ENCODE measurements at places on chromosomes 1 and 21.

DNA sequence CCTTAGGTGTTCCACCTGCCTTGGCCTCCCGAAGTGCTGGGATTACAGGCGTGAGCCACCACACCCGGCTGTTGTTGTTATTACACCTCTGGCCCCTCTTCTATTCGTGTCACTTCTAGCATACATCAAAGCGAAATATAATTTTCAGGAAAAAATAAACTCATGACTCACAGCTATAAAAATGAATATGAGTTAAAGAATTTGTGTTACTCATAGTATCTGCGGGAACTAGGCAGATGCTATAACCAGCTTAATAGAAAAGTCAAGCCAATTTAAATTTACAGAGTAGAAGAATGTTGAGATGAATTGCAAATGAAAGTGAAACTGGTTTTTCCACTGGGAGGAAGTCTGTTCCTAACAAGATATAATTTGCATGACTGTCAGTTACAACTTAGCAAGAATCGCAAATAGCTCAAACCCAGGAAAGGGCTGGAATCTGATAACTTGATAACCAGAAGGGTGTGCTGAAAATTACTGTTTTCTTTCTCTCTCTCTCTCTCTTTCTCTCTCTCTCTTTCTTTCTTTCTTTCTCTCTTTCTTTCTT, 11.2 kb downstream of the OR2W3 start:
- peak; percentile 32 for DNase-seq

DNA sequence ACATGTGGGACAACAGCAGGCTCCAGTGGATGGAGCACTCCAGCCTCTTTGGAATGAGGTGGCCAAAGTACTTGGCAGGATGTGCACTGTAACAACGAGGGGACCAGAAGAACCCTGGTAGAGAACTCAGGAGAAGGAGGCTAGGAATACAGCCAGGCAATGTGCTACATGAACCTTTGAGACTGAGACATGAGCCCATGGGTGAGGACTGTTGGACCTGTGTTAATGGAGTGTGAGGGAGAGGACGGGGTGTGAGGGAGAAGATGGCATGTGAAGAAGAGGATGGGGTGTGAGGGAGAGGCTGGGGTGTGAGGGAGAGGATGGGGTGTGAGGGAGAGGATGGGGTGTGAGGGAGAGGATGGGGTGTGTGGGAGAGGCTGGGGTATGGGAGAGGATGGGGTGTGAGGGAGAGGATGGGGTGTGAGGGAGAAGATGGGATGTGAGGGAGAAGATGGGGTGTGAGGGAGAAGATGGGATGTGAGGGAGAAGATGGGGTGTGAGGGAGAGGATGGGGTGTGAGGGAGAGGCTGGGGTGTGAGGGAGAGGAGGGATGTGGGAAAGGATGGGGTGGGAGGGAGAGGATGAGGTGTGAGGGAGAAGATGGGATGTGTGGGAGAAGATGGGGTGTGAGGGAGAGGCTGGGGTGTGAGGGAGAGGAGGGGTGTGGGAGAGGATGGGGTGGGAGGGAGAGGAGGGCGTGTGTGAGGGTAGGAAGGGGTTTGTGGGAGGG, 62.3 kb upstream of the ARTN start:
- no peak for DNase-seq

- no peak for DNase-seq
Observed at GRCh38 chr21:44520326-44521300, 19.4 kb downstream of the KRTAP10-1 start.

DNA sequence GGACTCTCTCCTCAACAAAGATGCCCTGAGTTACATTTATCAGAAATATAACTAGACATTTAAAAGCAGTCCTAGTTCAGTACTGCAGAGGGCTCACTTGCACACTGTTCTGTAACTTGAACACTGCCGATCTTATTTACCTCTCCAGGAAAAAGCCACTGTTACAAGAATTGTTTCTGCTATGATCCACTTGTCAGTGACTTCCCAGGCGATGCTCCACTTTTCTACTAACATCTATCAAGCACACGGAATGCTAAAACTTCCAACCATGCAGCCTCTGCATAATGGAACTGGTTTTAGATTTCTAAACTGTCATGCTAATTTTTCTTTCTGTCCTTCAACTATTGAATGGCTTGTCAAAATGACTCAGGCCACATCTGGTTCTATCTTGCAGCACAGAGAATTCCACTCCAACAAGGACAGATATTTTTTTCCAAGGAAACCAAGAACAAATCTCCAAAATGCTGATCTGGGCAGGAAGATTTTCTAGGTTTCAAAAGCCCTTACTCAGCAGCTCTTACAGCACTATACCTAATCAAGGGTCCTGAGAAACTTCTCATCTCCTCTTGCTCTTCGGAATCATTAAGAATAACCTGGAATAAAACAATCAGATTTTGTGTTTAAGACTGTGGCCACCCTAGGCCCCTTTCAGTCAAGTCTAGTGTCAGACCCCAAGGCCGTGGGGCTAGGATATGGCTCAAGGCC, 9.9 kb downstream of the SEC16B start:
- DNase-seq: no peak

GRCh38 chr21:34343838-34344381, 19.9 kb upstream of the KCNE2 start:
- DNase-seq: no peak

GRCh38 chr1:234961456-234962339, 166.9 kb downstream of the TOMM20 start:
- no peak for DNase-seq

DNA sequence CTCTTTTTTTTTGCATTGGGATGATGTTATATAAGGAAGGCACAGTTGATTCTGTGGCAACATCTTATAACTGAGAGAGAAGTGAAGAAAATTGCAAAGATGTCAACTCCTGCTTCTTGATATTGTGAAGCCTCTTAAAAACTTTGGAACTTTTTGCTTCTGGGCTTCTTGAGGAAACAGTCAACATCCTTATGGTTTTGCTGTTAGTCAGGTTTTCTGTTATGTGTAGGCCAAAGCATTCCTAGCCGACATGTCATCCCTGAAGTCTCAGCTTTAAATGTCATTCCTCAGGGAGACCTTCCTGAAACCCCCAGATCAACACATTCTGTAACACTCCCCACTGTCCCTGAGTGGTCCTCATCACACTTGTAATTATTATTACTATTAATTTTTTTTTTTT, 12.6 kb downstream of the FALEC start:
- no peak for DNase-seq

GRCh38 chr1:101088431-101088830, 62.8 kb upstream of the DPH5 start:
- no peak for DNase-seq

DNA sequence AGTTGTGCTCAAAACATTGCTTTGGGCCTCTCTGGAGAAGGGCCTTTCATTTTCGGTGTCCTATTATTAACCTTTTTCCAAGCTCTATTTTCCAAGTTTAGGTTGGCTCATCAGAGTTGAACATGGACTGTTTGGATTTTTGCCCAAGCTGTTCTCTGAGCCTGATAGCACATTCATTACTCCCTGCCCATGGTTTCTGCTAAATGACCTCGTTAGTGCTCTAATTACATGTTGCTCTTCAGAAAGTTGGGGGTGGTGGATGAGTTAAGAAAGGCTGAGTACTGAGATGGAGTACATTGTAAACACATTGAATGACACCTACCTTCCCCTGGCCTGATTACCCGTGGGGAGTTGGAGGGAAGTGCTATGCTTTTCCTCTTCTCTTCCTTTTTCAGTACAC, 38.9 kb downstream of the LMO4 start:
- no peak for DNase-seq

DNA sequence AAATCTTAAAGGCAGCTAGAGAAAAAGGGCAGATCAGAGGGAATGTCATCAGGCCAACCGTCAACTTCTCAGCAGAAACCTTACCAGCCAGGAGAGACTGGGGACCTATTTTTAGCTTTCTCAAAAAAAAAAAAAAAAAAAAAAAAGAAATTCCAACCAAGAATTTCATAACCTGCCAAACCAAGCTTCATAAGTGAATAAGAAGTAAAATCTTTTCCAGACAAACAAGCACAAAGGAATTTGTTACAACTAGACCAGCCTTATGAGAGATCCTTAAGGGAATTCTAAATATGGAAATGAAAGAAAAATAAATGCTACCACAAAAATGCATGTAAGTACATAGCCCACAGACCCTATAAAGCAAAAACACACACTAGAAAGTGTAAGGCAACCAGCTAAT, 267.7 kb downstream of the AKT3 start:
- no peak for DNase-seq

- DNase-seq: no peak
Observed at GRCh38 chr21:28427394-28428022, 565.2 kb downstream of the LTN1 start.

- DNase-seq: no peak
Observed at GRCh38 chr1:40890771-40891170, 28.6 kb upstream of the CITED4 start.

GRCh38 chr1:101044259-101044658, 18.7 kb upstream of the DPH5 start:
- DNase-seq: no peak

DNA sequence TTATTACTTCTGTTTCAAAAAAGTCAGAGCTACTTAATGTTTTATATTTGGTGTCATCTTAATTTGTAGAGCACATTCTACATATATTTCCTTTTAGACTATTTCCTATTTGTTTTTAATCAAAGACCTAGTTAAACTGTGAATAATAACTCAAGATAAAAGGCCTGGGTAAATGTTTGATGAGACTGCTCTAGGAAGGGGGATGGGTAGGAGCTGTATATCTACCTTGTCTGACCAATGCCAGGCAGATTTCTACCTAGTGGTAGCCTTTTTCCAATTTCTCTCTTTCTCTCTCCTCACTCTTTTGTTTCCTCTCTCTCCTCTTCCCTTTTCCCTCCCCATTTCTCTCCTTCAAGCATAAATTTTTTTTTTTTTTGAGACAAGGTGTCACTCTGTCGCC, 31.9 kb upstream of the IVNS1ABP start:
- no peak for DNase-seq

- no peak for DNase-seq
Observed at GRCh38 chr1:30189818-30190500, 533.4 kb downstream of the MATN1 start.

GRCh38 chr1:94093996-94094395, 27.0 kb downstream of the ABCA4 start:
- no peak for DNase-seq

DNA sequence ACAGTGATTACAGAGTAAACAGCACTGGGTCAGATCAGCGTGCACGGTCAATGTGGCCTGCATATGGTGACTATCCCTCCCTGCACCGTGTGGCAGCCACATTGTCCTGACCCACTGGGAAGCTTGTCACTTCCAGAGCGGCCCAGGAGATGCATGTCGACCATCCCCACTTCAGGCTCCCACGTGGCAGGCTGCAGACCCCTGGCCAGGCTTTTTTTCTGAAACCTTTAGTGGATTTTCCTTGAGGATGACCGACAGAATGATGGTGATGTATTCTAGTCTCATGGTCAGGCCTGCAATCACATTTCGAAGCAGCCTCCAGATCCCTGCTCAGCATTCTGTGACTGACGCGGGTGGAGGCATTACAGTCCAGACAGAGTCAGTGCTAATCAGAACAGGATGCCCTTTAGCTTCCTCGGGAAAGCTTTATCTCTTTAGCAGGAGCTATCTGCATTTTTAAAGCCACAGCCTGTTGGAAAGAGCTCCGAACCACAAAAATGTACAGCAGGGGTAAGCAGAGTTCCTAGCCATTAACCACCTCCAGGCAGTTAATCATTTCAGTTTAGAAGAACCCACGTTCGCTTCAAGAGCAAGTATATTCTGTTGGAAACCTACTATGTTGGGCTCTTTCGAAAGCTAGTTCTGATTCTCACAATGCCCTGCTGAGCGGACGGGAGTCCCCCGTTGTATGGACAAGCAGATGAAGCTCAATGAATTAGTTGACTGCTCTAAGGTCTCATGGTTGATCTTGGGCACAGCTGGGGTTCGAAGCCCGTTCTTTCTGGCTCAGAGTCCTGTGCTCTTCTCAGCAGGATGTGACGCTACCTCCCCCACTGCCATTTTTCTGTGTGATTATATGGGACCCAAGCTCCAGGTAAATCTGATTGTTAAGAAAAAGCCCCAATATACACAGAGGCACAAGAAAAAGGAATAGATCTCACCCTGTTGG, 56.5 kb downstream of the IRF2BP2 start:
- DNase-seq: no peak

GRCh38 chr1:56526571-56527174, 52.7 kb downstream of the PLPP3 start:
- DNase-seq: peak; percentile 76

GRCh38 chr21:33902349-33902748, 13.3 kb downstream of the ATP5PO start:
- no peak for DNase-seq

DNA sequence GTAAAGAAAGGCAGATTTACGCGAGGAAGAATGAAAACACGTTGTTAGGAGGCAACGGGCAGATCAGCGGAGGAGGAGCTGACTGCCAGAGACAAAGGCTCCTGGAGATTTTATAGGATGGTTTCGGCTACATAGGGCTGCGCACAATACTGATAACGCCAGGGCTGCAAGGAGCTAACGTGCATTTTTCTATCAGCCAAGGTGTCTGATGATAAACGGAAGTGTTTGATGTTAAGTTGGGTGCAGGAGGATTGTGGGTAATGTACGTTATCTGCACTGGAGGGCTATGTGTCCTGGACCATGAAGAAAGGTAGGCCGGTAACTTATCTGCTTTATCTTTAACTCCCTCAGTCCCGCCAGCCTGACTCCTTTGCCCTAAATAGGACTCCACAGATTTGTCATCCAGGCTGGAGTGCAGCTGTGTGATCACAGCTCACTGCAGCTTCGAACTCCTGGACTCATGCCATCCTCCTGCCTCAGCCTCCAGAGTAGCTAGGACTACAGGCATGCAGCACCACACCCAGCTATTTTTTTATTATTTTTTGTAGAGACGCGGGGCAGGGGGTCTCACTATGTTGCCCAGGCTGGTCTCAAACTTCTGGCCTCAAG, 29.6 kb downstream of the SETD4 start:
- DNase-seq: no peak

GRCh38 chr1:119125874-119126273, 14.6 kb downstream of the WARS2 start:
- DNase-seq: no peak

GRCh38 chr1:187044411-187044810, 215.7 kb downstream of the PLA2G4A start:
- no peak for DNase-seq

DNA sequence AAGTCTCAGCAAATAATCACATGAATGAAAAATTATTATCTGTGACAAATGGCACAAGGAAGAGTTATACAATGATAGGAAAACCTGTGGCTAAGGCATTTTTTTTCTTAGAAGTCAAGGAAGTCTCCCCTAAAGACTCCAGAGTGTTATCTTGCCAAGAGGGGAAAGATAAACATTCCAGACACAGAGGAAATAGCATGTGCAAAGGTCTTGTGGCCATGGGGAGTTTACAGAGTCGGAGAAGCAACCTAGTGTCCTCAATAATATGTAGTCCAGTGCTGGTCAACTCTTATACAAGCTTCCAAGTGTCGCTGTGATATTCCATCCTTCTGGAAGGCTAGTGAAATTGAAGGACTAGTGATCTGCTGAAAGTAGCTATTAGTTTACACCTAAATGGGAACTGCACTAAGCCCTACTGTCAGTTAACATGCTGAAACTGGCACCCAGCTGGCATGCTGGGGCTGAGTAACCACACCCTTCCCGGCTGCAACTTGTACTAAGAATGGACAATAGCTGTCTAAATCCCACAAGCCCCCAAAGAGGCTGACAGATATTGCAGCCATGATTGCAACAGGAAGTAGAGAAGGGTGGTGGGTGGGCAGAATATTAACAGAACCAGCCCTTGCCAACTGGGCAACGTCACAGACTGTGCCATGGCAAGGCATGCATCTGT, 11.5 kb upstream of the ATP1B1 start:
- no peak for DNase-seq

- no peak for DNase-seq
Observed at GRCh38 chr21:25331286-25331685, 276.0 kb downstream of the MRPL39 start.
